T-helper 17 cell (primary cell): ENCODE measurements at places on chromosomes 6 and 20.

DNA sequence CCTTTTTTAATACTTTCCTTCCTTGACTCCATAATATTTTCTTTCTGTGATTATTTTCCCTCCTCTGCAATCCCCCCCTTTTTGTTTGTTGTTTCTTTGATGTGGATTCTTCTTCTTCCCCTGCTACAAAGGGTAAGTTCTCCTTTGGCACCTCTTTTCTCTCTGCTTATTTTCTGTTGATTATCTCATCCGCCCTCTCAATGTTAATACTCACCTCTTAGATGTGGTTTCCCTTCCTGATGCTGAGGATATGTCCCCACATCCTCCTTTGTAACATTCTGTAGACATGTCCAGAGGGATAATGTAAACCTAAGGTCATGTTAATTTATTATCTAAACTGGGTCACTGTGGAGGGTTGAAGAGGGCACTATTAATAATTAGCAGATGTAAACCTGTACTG, 17.7 kb downstream of the FLRT3 start:
- no peaks in the 10 kb centered on the region for H3K4me1 ChIP-seq
- no peaks in the 10 kb centered on the region for H3K36me3 ChIP-seq
- no peaks in the 10 kb centered on the region for H3K27me3 ChIP-seq
- no peak for DNase-seq

DNA sequence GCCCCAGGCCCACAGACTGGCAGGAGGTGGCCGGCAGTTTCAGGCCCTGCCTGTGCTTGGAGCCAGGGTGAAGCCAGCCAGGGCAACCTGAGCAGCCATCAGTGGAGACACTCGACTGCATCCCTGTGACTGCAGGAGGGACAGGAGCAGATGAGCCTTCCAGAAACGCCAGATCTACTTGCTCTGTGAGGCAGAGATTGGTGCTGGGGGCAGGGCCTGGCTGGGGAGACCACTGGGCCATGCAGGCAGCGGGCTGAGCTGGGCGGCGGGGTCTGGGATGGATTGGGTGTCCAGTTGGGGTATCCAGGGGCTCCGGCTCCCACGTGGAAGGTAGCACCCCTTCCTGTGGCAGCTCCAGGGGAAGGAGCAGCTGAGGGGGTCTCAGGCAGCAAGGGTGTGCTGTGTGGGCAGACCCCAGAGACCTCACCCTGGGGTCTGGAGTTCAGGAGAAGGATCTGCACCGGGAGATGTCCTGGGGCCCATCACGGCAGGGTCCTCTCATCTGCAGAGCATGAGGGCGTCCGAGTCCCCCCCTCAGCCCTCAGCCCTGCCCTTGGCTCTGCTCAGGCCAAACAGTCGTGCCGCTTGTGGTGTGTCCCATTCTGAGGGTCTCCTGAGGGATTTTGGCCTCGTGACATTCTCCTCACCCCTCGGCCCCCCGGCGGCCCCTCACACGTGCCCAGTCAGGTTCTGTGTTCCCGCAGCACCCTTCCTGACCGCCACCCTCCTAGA, 334.9 kb downstream of the TAF4 start:
- H3K4me3 ChIP-seq = no peak overlapping the region
- no peaks in the 10 kb centered on the region for H3K27me3 ChIP-seq
- H3K27ac ChIP-seq = no peak overlapping the region
- H3K36me3 ChIP-seq = no peaks in the 10 kb centered on the region
- no peak for DNase-seq
- H3K4me1 ChIP-seq = peaks cover 2% of the 10 kb centered on the region

DNA sequence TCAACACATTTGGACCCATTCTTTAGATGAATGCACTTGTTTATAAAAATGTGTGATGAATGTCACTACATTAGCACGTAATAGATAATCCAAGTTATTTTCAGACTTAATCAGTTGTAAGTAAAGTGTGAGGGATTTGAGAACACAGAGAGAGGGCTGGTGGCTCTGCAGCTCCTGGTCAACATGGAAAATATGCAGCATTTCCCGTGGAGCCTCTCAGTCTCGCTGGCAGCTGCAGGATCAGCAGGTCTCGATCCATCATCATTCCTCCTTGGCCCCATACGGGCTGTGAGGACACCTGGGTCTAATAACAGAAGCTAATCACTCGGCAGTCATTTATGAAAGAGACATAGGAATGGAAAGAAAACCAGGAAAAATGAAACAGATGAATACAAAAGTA, 390.2 kb downstream of the PRKN start:
- H3K27ac ChIP-seq = no peak overlapping the region
- no peak for DNase-seq
- no peak overlapping the region for H3K4me3 ChIP-seq
- H3K27me3 ChIP-seq = no peaks in the 10 kb centered on the region
- H3K4me1 ChIP-seq = no peaks in the 10 kb centered on the region

DNA sequence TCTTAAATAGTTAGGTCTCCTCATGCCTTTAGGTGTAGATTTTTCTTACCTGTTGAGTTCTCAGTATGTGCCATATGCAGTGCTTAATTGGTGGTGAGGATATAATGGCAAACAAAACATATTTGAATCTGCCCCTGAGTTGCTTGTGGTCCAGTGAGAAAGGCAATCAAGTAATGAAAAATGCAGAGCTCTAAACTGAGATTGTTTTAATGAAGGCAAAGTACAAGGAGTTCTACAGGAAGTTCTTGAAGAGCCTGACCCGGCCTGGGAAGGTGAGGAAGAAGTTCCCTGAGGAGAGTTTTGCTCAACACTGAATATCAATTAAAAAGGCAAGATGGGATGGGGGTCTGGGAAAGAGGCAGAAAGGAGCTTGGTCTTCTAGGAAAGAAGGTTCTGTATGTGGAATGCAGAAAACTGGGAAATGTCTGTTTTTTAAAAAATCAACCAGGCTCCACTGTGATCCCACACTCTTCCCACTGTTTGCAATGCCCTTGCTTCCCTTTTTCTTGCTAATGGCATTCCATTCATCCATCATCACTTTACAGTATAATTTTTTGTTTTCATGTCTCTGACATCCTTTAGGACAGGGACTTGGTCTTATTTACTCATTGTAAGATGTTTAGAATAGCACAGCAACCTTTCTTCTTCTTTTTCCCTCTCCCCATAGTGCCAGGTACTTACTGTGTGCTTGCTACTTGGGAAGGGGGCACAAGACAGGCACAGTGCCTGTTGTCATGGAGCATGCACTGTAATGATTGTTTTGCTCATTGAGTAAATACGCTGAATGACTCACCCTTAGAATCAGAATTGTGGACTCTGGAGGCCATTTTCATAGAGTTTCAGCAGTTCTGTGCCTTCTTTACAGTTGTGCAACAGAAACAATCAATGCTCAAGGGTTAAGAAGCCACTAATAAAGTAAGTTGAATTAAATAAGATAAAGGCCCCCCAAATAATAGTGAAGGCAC, 64.3 kb downstream of the ANKS1A start:
- peaks cover 5% of the 10 kb centered on the region for H3K36me3 ChIP-seq
- DNase-seq = no peak

DNA sequence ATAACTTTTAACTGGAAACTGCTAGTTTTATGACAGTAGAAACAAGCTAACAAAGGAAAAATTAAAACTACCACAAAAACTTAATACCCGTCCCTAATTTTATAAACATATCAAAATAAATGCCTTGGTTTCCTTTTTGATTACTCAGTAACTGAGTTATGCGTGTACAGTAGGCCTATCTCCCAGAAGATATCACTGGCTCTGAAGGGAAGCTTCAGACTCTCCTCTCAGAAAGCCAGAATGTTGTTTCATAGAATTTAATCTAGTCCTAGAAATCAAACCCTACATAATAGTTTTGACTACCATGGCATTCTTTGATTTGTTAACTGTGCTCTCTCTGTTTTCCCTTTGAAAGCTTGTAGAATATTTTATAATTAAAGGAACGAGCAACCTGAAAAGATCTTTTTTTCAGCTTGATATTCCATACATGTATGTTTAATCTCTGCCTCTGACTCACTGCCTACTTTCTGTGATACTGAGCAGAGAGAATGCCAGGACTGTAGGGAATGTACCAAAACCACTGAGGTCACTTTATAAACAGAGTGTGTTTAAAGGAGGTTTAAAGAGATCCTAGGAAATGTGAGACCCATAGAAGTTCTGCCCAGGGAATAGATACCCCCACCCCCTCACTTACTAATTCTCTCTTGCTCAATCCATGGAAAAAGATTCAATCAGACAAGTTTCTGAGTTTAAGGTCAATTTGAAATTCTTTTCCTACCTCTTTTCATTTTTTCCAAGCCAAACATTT, 311.5 kb downstream of the HDGFL1 start:
- H3K4me1 ChIP-seq = no peaks in the 10 kb centered on the region
- DNase-seq = no peak
- no peak overlapping the region for H3K4me3 ChIP-seq
- no peaks in the 10 kb centered on the region for H3K36me3 ChIP-seq
- H3K27me3 ChIP-seq = no peaks in the 10 kb centered on the region

DNA sequence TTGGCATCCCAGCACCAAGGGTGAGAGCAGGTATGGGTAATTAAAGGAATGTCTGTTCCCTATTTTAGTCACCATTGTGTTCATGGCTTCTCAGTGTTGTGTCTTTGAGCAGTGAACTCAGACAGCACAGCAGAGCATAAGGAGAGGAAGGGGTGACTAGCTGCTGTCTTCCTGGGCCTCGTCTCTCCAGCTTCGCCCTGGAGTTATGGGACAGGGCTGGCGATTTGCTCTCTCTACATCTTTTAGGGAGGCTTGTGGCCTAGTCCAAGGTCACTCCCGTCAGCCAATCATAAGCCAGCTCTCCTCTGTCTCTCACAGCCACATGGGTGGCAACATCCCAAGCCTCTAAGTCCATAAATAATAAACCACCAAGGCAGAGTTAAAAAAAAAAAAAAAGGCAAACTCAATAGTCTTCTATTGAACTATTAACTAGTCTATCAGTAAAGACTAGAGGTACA, 7.3 kb downstream of the CST3 start:
- H3K4me1 ChIP-seq = peaks cover 4% of the 10 kb centered on the region
- H3K27ac ChIP-seq = no peak overlapping the region
- peaks cover 4% of the 10 kb centered on the region for H3K36me3 ChIP-seq
- no peak overlapping the region for H3K4me3 ChIP-seq
- no peak for DNase-seq

GRCh38 chr6:40049128-40049527, 114.9 kb upstream of the MOCS1 start:
- H3K4me1 ChIP-seq = no peaks in the 10 kb centered on the region
- no peaks in the 10 kb centered on the region for H3K36me3 ChIP-seq
- DNase-seq = no peak
- H3K27me3 ChIP-seq = no peaks in the 10 kb centered on the region

DNA sequence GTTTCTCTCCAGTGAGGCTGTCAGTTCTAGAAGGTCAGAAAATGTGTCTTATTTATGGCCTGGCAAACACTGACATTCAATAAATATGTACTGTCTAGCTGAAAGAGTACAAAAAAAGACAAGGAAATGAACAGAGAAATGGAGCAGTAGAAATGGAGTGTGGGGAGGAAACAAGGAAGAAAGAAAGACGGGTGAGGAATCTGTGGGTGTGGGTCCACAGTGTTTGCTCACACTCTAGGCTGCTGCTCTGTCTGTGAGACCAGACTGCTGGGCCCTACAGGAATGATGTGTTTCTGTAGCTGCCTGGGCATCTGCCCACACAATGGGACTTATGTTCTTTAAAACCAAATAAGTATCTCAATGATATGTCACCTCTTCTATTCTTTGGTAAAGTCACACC, 114.2 kb downstream of the MOXD1 start:
- no peak overlapping the region for H3K27ac ChIP-seq
- peaks cover 2% of the 10 kb centered on the region for H3K36me3 ChIP-seq

- peaks cover 5% of the 10 kb centered on the region for H3K36me3 ChIP-seq
- DNase-seq = no peak
- H3K27ac ChIP-seq = peak overlapping the region; percentile 85
Observed at GRCh38 chr6:104789770-104790190, 69.9 kb downstream of the HACE1 start.

DNA sequence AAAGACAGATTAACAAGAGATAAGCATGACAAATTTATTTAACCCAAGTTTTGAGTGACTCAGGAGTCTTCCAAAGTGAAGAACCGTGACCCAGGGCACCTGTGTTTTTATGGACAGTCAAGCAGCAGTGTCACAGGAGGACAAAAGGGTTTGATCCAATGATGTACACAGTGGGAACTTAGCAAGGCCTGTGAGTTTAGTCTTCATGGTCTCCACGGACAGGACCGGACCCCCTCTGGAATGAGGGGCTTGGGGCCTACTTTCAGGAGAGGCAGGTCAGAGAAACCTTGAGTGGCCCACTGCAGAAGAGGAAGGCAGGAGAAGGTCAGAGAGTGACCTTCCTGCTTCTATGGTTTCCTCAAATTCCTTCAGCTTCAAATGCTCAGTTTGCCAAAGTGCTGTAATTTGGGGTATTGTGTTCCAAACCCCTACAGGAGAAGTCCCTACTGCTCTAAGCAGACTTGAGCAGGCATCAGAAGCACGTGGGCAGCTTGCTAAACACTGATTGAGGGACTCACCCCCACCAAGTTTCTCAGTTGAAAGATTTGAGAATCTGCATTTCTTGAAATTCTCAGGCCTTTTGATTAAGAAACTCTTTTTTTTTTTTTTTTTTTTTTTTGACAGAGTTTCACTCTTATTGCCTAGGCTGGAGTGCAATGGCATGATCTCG, 26.4 kb upstream of the ZMYND8 start:
- DNase-seq = no peak
- H3K4me3 ChIP-seq = no peak overlapping the region
- no peak overlapping the region for H3K27ac ChIP-seq
- no peaks in the 10 kb centered on the region for H3K36me3 ChIP-seq
- H3K27me3 ChIP-seq = no peaks in the 10 kb centered on the region

DNA sequence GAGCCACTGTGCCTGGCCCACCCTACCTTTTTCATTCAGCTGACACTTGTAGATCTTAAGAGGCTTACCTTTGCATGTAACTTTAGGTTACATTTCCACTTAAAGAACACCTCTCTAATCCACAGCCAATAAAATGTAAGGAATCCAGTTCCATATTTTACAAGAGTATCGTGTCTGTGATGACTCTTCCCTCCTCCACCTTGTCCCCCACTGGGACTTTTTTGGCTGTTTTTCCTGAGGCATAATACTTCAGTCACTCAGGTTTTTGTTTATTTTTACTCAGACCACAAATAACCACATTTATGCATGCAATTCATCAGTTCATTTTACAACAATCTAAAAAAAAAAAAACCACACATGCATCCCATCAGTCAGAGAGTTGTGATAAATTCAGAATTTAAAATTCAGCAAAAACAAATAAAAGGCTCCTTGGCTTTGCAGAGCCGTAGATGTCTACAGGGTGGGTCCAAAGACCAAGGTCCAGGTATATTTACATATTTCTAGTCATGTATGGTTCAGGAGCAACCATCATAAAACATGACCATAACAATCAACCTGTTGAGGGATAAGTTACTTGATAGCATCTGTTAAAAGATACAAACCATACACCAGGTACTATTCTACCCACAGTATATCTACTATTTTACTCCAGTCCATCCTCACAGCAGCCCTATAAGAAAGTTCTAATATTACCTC, 9.9 kb downstream of the ATXN1 start:
- peaks cover 16% of the 10 kb centered on the region for H3K36me3 ChIP-seq
- H3K27me3 ChIP-seq = no peaks in the 10 kb centered on the region
- H3K4me1 ChIP-seq = peaks cover 50% of the 10 kb centered on the region
- no peak for DNase-seq
- peak overlapping the region; percentile 86 for H3K27ac ChIP-seq

GRCh38 chr20:21528870-21529269, 15.0 kb upstream of the NKX2-2 start:
- no peak overlapping the region for H3K27ac ChIP-seq
- no peak overlapping the region for H3K4me3 ChIP-seq
- peaks cover 83% of the 10 kb centered on the region for H3K27me3 ChIP-seq
- peaks cover 2% of the 10 kb centered on the region for H3K36me3 ChIP-seq
- DNase-seq = no peak
